ENCODE measurements at places on chromosomes 5 and 9. TPM values are rescaled to one million over a fixed set of nuclear protein-coding genes. Genes with fewer than 3 reads are reported as not detected.

GRCh38 chr5:120789918-120790317, 325.8 kb downstream of the PRR16 start:
- DNase-seq = no peak

HRH2 gene
- not detected for polyA plus RNA-seq

PPP3R2 gene
- polyA plus RNA-seq = not detected

PRRX2 gene
- polyA plus RNA-seq = 37.4 TPM

DNA sequence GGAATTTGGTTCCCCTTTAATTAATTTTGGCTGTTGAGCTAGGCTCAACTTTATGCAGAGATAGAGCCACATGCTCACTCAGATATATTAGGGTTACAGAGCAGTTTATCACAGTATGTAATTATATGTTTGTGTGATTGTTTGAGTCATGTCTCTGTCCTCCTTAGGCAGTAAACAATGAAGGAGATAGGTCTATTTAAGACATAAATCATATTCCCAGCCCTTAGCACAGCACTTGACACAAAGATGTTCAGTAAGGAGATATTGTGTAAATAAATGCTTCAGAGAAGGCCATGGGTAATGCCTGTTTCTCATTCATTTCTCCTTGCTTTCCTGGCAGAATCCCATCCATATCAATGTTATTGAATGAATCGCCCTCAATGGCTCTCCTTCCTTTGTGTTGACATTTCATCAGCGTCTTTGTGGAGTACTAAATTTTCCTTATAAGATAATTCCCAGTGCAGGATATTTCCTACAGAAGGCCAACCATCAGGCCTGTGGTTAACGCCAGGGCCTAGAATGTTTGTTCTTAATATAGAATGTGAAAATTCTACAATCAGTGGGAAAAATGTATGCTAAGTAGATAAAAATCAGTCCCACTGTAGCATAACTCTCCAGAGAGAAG, 408.0 kb downstream of the EBF1 start:
- no peak for DNase-seq

GRCh38 chr5:146079695-146080373, 25.5 kb downstream of the PLAC8L1 start:
- no peak for DNase-seq

DNA sequence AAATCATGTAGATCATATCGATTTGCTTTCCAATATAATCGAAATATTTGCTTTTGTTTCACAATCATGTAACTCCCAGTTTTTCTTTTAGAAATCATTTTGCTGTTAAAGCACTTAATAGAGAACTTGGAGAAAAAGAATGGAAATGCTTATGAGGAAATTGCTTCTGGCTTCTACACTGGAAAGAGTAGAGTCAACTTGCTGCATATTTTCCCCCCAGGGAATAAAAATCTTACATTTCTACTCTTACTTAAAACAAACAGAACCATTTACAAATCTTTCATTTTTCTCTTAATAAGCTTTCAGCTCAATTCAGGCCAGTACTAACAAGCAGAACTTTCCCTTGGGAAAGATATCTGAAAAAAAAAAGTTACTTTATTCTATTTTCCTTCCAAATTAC, 312.0 kb downstream of the CHSY3 start:
- no peak for DNase-seq

- DNase-seq = no peak
Measured at GRCh38 chr5:111124793-111125192, 32.6 kb downstream of the WDR36 start.
